Endothelial cell of umbilical vein (primary cell): ENCODE measurements at places on chromosomes 6 and 20.

GRCh38 chr6:95293257-95293656 is 284.1 kb upstream of the MANEA start:
- no peaks in the 10 kb centered on the region for H3K36me3 ChIP-seq
- H3K27me3 ChIP-seq = no peaks in the 10 kb centered on the region
- no peak overlapping the region for H3K4me3 ChIP-seq
- no peak for DNase-seq
- H3K4me1 ChIP-seq = no peaks in the 10 kb centered on the region

GRCh38 chr6:38163186-38164130 is 343.9 kb downstream of the ZFAND3 start:
- no peaks in the 10 kb centered on the region for H3K36me3 ChIP-seq
- no peaks in the 10 kb centered on the region for H3K4me1 ChIP-seq
- no peak overlapping the region for H3K4me3 ChIP-seq
- no peak overlapping the region for H3K27ac ChIP-seq

DNA sequence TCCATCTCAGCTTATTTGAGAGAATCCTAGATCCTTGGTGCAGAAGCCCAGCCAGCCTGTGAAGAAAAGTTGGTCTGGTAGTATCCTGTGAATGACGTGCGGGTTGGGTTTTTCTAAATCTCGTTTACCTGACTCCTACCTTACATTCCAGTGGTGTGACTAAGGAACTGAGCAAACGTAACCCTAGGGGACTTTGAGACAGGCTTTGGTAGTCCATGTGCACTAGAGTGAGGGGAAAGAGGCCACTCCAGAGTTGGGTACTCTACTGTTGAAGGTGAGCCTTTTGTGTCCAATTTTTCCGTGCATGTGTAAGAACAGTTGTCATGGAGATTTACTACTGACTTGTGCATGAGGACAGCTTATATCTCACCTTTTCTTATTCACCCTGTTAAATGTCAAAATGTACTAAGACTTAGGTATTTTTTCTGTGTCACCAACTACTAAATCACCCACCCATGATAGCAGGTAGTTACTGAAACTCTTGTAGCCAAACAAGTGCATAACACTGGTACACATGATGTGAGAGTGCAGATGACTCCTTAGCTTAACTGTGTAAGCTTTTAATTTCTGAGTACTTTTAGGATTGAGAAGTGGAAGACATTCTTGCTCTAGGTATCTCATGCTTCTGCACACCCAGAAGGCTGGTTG is 26.3 kb upstream of the PLCG1 start:
- H3K36me3 ChIP-seq = peaks cover 40% of the 10 kb centered on the region
- H3K4me3 ChIP-seq = no peak overlapping the region
- no peaks in the 10 kb centered on the region for H3K27me3 ChIP-seq
- no peaks in the 10 kb centered on the region for H3K4me1 ChIP-seq

DNA sequence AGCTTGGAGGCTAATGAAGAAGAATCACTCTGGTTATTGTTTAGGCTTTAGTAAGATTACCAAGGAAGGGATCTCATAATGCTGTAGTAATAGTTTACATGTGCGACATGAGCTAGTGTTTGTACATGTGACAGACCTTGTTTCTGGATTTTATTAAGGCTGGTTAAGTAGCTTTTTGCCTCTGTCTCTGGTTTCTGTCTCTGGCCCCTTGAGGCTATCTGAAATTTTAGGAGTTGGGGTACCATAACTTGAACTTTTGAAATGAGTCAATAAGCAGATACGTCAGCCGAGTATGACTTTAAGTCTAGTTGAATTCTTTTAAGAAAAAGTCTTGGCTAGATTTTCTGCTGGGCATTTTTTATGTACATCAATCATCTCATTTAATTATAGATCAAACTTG is 9.5 kb downstream of the CBFA2T2 start:
- no peak for DNase-seq
- H3K36me3 ChIP-seq = no peaks in the 10 kb centered on the region
- H3K4me3 ChIP-seq = no peak overlapping the region
- H3K4me1 ChIP-seq = no peaks in the 10 kb centered on the region
- H3K27ac ChIP-seq = no peak overlapping the region
- H3K27me3 ChIP-seq = no peaks in the 10 kb centered on the region

GRCh38 chr6:42744351-42744893 is 1.5 kb downstream of the TBCC start:
- H3K27me3 ChIP-seq = no peaks in the 10 kb centered on the region
- H3K4me1 ChIP-seq = peaks cover 25% of the 10 kb centered on the region
- no peaks in the 10 kb centered on the region for H3K36me3 ChIP-seq
- no peak overlapping the region for H3K27ac ChIP-seq
- peak overlapping the region; percentile 76 for H3K4me3 ChIP-seq
- DNase-seq = no peak

- peaks cover 10% of the 10 kb centered on the region for H3K4me1 ChIP-seq
- H3K4me3 ChIP-seq = no peak overlapping the region
- no peak overlapping the region for H3K27ac ChIP-seq
- H3K27me3 ChIP-seq = no peaks in the 10 kb centered on the region
These were observed 18.4 kb upstream of the FAM209A start for GRCh38 chr20:56506103-56506502.

DNA sequence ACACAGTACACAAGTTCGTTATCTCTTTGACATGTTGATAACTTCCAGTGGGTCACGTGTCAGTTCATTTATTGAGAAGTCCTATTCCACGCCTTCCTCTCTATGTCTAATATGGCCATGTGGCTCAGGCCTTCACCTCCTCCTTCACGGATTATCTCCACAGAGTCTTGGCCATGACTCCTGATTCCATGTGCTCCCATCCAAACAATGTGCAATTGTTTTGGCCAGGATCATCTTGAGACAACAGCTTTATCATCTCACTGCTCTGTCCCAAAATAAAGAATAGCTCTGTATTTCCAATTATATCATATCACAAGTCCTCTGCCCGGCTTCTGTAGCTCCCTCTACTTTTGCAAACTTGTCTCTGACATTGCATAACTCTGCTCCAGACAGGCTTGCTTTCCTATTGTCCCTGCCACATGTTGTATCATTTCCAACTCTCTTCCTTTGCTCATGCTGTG is 11.1 kb upstream of the TXNDC5 start:
- no peaks in the 10 kb centered on the region for H3K36me3 ChIP-seq
- no peaks in the 10 kb centered on the region for H3K4me1 ChIP-seq
- no peak for DNase-seq
- no peak overlapping the region for H3K27ac ChIP-seq

DNA sequence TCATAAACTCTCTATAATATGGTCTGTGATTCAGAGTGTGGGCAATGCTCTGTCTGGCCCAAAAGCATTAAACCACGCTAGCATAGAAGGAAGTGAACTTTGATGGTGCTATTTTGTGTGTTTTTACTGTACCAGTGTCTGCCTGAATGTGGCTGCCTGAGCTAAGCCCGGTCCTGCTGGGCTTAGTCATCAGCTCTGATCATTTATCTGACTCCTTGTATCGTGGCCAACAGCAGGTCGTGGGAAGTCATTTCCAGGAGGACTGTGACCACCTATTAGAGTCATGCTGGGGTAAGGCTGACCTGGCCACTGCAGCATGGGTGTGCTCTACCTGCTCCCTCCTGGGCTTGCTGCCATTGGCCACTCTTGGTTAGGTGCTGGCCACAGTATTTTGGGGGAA is 239.1 kb upstream of the CEP162 start:
- H3K27me3 ChIP-seq = no peaks in the 10 kb centered on the region
- H3K36me3 ChIP-seq = no peaks in the 10 kb centered on the region
- no peak overlapping the region for H3K4me3 ChIP-seq
- peaks cover 31% of the 10 kb centered on the region for H3K4me1 ChIP-seq

DNA sequence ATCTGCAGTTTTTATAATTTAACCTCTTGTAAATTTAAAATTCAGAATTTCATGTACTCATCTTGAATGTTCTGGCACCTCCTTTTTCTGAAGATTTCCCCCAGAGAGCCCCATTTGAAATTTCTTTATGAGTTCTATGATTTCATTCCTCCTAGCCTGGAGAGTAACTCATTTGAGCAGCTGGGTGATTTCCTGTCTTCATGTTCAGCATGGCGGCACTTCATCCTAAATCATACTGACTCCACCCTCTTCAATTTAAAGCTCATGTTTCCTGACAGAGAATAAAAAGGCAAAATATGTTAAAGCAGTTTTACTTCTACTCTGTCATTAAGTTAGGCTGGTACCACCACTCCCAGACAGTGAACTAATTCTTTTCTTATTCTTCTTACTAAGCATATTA is 250.9 kb upstream of the POU3F2 start:
- no peaks in the 10 kb centered on the region for H3K4me1 ChIP-seq
- no peak for DNase-seq
- H3K27ac ChIP-seq = no peak overlapping the region

- H3K27ac ChIP-seq = no peak overlapping the region
- no peaks in the 10 kb centered on the region for H3K36me3 ChIP-seq
- no peaks in the 10 kb centered on the region for H3K27me3 ChIP-seq
- H3K4me3 ChIP-seq = no peak overlapping the region
- no peaks in the 10 kb centered on the region for H3K4me1 ChIP-seq
These were observed 4.7 kb upstream of the MAP3K4 start for GRCh38 chr6:160986851-160987250.

GRCh38 chr6:122081921-122082320 is 317.5 kb upstream of the HSF2 start:
- H3K36me3 ChIP-seq = no peaks in the 10 kb centered on the region
- H3K27me3 ChIP-seq = no peaks in the 10 kb centered on the region
- DNase-seq = no peak

GRCh38 chr6:134619789-134620188 is 301.9 kb upstream of the SGK1 start:
- DNase-seq = no peak
- no peaks in the 10 kb centered on the region for H3K36me3 ChIP-seq
- H3K4me3 ChIP-seq = no peak overlapping the region
- no peak overlapping the region for H3K27ac ChIP-seq

- no peak overlapping the region for H3K27ac ChIP-seq
- H3K36me3 ChIP-seq = peaks cover 7% of the 10 kb centered on the region
- no peak overlapping the region for H3K4me3 ChIP-seq
- DNase-seq = no peak
- no peaks in the 10 kb centered on the region for H3K4me1 ChIP-seq
These were observed 18.6 kb downstream of the GFOD1 start for GRCh38 chr6:13468839-13469238.

- H3K36me3 ChIP-seq = no peaks in the 10 kb centered on the region
- no peak overlapping the region for H3K4me3 ChIP-seq
- H3K4me1 ChIP-seq = peaks cover 11% of the 10 kb centered on the region
- H3K27me3 ChIP-seq = no peaks in the 10 kb centered on the region
These were observed 47.5 kb upstream of the JAG1 start for GRCh38 chr20:10721137-10721896.

- no peak for DNase-seq
- H3K4me3 ChIP-seq = peak overlapping the region; percentile 99
- H3K36me3 ChIP-seq = peaks cover 3% of the 10 kb centered on the region
- H3K27me3 ChIP-seq = peaks cover 6% of the 10 kb centered on the region
These were observed 626 bp downstream of the STX7 start for GRCh38 chr6:132512342-132512637.

DNA sequence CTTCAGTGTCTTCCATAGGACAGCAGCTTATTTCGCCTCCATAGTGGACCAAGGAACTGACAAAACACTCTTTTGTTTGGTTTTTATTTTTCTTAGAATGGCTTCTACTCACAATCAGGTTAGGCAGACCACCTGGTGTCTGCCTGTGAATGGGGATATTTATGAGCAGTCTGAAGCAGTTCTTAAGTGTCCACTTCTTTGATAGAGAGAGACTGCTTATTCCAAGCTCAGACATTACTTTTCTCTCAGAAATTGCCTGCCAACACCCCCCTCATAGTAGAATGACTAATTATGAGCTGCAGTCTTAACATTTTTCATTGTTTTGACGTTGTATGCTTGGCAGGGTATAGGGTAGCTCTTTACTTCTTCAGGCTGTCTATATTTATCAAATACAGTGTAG is 174.7 kb downstream of the ZFAND3 start:
- no peaks in the 10 kb centered on the region for H3K27me3 ChIP-seq
- no peak overlapping the region for H3K4me3 ChIP-seq
- no peaks in the 10 kb centered on the region for H3K36me3 ChIP-seq
- peaks cover 5% of the 10 kb centered on the region for H3K4me1 ChIP-seq
- H3K27ac ChIP-seq = no peak overlapping the region

GRCh38 chr6:121086876-121087275 is 247.4 kb downstream of the TBC1D32 start:
- no peak for DNase-seq

- H3K27me3 ChIP-seq = no peaks in the 10 kb centered on the region
- DNase-seq = no peak
- no peaks in the 10 kb centered on the region for H3K4me1 ChIP-seq
- H3K4me3 ChIP-seq = no peak overlapping the region
- H3K36me3 ChIP-seq = no peaks in the 10 kb centered on the region
These were observed 260.4 kb downstream of the RNGTT start for GRCh38 chr6:88702956-88703556.
